SK-N-SH (cell line): ENCODE measurements at places on chromosomes 5 and 9. TPM values are rescaled to one million over a fixed set of nuclear protein-coding genes. Genes with fewer than 3 reads are reported as not detected.
A peak's percentile ranks its signal among the peaks of the same experiment; 100 is the strongest.

DNA sequence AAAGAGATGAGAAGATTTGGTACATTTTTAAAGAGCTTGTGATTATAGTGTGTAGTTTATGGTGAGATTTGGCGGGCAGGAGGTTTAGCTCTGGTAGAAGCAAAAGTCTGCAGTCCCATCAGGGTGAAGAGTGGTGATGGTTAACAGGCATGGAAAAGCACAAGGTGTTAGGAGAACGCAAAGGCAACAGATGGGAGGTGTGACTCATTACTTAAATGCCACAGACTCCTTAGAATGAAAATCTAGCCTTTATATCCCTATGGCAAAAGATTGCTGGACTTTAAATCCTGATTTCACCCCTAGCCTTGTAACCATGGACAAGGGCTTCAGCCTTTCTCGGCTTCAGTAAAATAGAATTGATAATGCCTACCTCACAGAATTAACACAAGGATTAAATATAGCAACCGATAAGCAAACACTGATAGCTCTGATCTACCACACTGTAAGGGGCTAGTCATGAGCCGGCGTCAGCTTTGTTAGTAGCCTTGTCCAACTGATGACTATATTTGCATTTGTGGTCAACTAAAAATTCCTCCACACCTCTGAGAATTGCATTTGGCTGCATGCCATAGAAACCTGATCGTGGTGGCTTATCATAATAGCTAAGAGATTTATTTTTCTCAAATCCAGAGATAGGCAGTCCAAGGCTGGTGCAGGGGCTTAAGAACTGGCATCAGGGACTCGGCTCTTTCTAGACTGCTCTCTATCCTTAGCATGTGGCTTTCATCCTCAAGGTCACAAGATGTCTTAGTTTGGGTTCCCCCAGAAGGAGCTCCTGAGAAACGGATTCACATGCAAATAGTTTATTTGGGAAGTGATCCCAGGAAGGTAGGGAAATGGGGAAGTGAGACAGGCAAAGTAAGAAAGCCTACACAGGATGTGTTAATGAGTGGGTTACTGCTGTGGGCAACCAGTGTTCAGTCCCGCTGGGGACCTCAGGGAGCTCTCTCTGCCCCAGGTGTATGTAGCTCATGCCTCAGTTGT, 19.6 kb downstream of the MFAP3 start:
- H3K27ac ChIP-seq = no peak overlapping the region
- H3K36me3 ChIP-seq = peaks cover 21% of the 10 kb centered on the region

- no peak overlapping the region for H3K27ac ChIP-seq
- DNase-seq = no peak
- H3K4me3 ChIP-seq = no peak overlapping the region
Measured at GRCh38 chr5:122332599-122333555, 20.8 kb downstream of the SNCAIP start.

The ASS1 gene
- 0.49 and 0.59 TPM in 2 replicates for polyA plus RNA-seq

GRCh38 chr5:143316844-143317631, 86.4 kb downstream of the NR3C1 start:
- no peak overlapping the region for H3K4me3 ChIP-seq
- no peak overlapping the region for H3K27ac ChIP-seq
- DNase-seq = peak; percentile 2
- H3K27me3 ChIP-seq = no peaks in the 10 kb centered on the region
- H3K4me1 ChIP-seq = peaks cover 23% of the 10 kb centered on the region

The SYK gene
- polyA plus RNA-seq = not detected in 2 replicates

GRCh38 chr9:109861918-109862317, 81.9 kb downstream of the PALM2AKAP2 start:
- H3K36me3 ChIP-seq = peaks cover 8% of the 10 kb centered on the region
- no peak for DNase-seq
- H3K27me3 ChIP-seq = no peaks in the 10 kb centered on the region

DNA sequence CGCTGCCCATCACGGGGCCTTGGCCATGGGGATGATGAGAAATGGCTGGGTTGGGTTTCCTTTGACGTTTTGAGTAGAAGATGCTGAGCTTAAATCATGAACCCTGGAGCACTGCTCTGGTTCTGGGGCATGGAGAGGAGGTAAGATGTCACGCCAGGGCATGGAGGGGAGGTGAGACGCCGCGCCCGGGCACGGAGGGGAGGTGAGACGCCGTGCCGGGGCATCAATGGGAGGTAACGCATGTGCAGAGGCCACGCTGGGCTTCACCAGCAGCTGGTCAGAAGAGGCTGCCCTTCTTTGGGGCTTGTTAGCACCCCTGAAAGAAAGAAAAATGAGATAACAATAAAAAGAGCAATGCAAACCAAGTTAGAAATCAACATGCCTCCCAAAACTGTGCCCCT, 322.5 kb upstream of the IRX4 start:
- no peak overlapping the region for H3K4me3 ChIP-seq
- H3K27me3 ChIP-seq = peaks cover 55% of the 10 kb centered on the region
- no peaks in the 10 kb centered on the region for H3K36me3 ChIP-seq

GRCh38 chr9:15249042-15249818, 57.8 kb downstream of the TTC39B start:
- H3K27me3 ChIP-seq = no peaks in the 10 kb centered on the region
- H3K4me3 ChIP-seq = no peak overlapping the region
- DNase-seq = no peak

DNA sequence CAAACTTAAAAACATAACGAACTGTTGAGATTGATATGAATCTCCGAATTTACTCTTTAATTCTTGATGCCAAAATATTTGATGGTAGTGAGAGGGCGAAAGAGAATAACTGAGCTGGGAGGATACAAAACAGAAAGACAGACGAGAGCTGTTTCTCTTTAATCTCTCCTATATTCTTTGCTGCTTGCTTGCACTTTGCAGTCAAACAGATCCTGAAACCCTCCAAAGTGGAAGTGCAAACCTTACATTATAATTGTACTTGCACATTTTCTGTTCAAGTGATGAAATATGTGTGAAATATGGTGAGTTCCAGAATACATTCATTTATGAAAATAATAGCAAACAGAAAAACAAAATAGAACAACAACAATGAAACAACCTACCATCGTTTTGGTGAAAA, 63.8 kb downstream of the PAM start:
- no peak overlapping the region for H3K27ac ChIP-seq
- no peak overlapping the region for H3K4me3 ChIP-seq
- H3K4me1 ChIP-seq = peaks cover 6% of the 10 kb centered on the region
- no peaks in the 10 kb centered on the region for H3K27me3 ChIP-seq

The ZSWIM6 gene
- polyA plus RNA-seq = 7.4 and 9.8 TPM in 2 replicates

The PCDHGA2 gene
- polyA plus RNA-seq = 1.4 and 1.5 TPM in 2 replicates

DNA sequence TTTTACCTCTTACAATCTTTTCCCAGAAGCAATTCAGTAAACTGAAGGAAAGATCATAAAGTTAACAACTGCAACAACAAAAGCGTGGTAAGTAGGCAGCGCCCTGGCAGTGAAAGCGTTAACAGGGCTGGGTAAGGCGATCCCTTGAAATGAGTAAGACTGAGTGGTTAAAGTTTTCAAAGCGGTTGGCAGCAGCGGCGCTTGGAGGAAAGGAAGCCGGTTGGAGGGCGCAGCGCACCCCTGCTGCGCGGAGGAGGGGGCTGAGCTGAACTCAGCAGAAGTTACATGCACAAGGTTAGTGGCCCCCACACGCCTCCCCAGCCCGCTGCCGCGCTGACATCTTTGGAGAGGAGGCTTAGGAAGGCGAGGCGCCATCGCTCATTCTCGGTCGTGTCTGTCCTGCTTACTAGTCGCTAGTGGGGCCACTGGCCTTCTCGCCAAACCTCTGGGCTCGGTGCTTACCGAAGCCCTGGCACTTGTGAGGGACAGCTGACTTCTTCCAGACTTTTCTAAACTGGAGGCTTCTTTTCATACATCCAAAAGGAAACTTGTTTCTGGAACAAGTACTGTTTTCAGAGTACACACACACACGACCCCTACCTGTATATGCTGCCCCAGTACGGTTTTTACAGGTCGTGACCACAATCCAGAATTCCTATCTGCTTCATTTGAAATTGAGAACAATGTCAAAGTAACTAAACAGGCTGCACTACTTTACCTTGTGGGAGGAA, at the start of gene SH3RF2:
SH3RF2 (plus strand) TSS at position 178 of the 731 bp plus-strand sequence. CDS start 1,351 bp downstream, outside the sequence.
- H3K4me3 ChIP-seq = no peak within 1 kb of the TSS
- 0 out of 2 replicates have a peak within 1 kb of the TSS, but pooled peaks have one; percentile 16 for H3K27ac ChIP-seq
- H3K36me3 ChIP-seq = no peaks in the 10 kb centered on the region

The CLPTM1L gene
- 202 TPM in 2 replicates for polyA plus RNA-seq

DNA sequence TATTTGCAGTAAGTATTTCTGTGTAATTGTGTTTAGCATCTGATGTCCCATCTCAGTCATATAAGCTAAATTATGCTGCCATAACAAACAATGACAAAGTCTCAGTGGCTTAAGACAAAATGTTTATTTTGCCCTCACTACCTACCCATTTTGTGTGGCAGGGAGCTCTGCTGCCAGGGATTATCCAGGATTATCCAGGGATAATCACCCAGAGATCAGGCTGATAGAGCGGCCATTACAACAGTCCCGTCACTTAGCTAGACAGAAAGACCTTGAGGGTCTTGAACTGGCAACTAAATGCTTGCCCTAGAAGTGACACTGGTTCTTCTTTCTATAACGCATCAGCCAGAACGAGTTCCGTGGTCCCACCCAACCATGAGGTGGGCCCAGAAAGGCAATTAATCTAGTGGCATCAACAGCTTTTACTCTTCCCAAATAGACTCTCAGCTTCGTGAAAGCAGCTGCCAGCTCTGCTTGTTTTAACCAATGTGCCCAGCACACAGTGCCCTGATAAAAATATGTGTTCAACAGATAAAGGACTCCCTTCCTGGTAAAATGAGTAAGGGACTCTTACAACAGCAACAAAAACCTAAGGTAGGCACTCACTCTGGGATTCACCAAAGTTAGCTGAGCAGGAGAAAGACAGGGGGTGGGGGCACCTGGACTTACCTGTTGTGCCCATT, 22.8 kb downstream of the CCDC69 start:
- H3K4me1 ChIP-seq = no peaks in the 10 kb centered on the region
- no peaks in the 10 kb centered on the region for H3K36me3 ChIP-seq

DNA sequence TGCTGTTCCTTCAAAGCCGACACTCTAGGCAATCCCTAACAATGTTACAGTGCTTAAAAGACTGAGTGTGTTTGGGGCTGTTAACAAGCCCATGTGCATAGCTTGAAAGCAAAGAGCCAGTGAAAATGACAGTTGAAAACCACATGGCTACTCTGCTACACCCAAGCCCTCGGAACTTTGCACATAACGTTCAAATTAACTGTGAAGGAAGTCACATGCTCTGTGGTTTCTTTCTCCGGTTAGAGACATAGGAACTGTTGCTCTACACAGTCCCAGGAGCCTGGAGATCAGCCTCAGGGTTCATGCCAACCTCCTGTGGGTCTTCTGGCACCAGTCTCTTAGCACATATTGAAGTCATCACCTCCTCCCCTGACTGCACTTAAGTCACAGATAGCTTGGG, 51.1 kb downstream of the C9orf152 start:
- H3K36me3 ChIP-seq = peaks cover 4% of the 10 kb centered on the region; the same call in 1 of the 2 replicates
- no peak overlapping the region for H3K27ac ChIP-seq
- DNase-seq = no peak
- no peaks in the 10 kb centered on the region for H3K27me3 ChIP-seq

The IL13 gene
- polyA plus RNA-seq = 0.05 and 0.08 TPM in 2 replicates

GRCh38 chr5:61919920-61920319, 386.1 kb upstream of the KIF2A start:
- H3K27me3 ChIP-seq = no peaks in the 10 kb centered on the region
- no peaks in the 10 kb centered on the region for H3K36me3 ChIP-seq
- no peak for DNase-seq
- no peak overlapping the region for H3K27ac ChIP-seq

- H3K4me1 ChIP-seq = no peaks in the 10 kb centered on the region; the same call in 1 of the 2 replicates
- no peak overlapping the region for H3K27ac ChIP-seq
- peaks cover 12% of the 10 kb centered on the region for H3K36me3 ChIP-seq
- H3K27me3 ChIP-seq = no peaks in the 10 kb centered on the region
Measured at GRCh38 chr9:112615584-112616266, 102.2 kb downstream of the INIP start.

The TMEM171 gene
- 7.6 and 8.9 TPM in 2 replicates for polyA plus RNA-seq

The SVEP1 gene
- polyA plus RNA-seq = 0.10 and 0.11 TPM in 2 replicates

The WDR38 gene
- not detected in 2 replicates for polyA plus RNA-seq

DNA sequence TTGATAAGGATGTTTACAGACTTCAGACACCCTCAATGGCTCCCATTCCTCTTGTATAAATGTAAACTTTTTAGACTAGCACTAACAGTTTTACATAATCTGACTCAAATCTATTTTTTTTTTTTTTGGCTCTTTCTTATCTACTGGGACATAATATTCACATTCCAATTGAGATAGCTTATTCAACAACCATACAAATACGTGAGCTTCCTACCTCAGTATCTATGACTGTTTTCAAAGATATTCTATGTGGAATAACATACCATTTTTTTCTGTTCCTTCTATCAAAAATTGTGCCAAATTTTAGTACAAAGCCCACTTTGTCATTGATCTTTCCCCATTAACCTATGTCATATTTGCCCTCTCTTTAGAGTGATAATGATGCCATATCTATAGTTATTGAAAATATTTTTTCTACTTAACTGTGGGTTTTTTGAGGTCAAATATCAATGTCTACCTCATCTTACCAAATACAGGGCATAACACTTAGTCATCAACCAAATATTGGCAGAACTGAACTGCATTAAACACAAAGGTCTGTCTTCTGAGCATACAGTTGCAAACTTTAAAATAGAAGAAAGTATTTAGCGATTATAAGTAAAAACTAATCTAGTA, 482.6 kb downstream of the PTPRD start:
- DNase-seq = no peak
- H3K27ac ChIP-seq = no peak overlapping the region
- H3K4me3 ChIP-seq = no peak overlapping the region
- H3K27me3 ChIP-seq = no peaks in the 10 kb centered on the region
- no peaks in the 10 kb centered on the region for H3K4me1 ChIP-seq
- no peaks in the 10 kb centered on the region for H3K36me3 ChIP-seq

The C5orf34 gene
- 2.9 and 3.5 TPM in 2 replicates for polyA plus RNA-seq

The THG1L gene
- polyA plus RNA-seq = 32.0 and 37.0 TPM in 2 replicates

- peak overlapping the region; percentile 85 for H3K4me3 ChIP-seq
- H3K4me1 ChIP-seq = peaks cover 26% of the 10 kb centered on the region; the same call in 1 of the 2 replicates
Measured at GRCh38 chr9:133458643-133459312, 1.0 kb upstream of the CACFD1 start.

The PCDHA9 gene
- 0.02 TPM in 2 replicates for polyA plus RNA-seq

DNA sequence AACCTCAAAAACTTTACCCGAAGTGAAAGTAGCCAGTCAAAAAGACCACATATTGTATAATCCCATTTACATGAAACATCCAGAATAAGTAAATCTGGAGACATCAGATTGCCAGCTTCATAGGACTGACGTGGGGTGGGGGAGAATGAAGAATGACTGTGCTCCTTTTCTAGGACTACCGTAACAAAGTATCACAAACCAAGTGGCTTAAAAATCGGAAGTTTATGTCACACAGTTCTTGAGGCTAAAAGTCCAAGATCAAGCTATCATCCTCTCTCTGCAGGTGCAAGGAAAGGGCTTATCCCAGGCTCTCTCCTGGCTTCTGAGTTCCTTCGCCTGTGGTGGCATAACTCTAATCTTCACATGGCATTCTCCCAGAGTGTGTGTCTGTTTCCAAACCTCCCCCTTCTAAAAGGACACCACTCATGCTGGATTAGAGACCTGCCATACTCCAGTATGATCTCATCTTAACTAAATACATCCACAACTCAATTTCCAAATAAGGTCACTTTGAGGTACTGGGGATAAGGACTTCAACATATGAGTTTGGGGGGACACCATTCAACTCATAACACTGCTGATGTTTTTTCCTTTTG, 25.5 kb downstream of the ADAM19 start:
- DNase-seq = no peak
- peaks cover 33% of the 10 kb centered on the region for H3K36me3 ChIP-seq
- peak overlapping the region; percentile 74 for H3K27ac ChIP-seq
- peaks cover 9% of the 10 kb centered on the region; the same call in 1 of the 2 replicates for H3K4me1 ChIP-seq

GRCh38 chr5:51411921-51412325, 28.7 kb downstream of the ISL1 start:
- peak; percentile 63 for DNase-seq
- H3K36me3 ChIP-seq = no peaks in the 10 kb centered on the region
- H3K27me3 ChIP-seq = no peaks in the 10 kb centered on the region
- H3K4me1 ChIP-seq = peaks cover 52% of the 10 kb centered on the region
- no peak overlapping the region for H3K4me3 ChIP-seq
